Activated CD4-positive, CD25-positive, alpha-beta regulatory T cell (primary cell): ENCODE measurements at places on chromosomes 7 and 10.

DNA sequence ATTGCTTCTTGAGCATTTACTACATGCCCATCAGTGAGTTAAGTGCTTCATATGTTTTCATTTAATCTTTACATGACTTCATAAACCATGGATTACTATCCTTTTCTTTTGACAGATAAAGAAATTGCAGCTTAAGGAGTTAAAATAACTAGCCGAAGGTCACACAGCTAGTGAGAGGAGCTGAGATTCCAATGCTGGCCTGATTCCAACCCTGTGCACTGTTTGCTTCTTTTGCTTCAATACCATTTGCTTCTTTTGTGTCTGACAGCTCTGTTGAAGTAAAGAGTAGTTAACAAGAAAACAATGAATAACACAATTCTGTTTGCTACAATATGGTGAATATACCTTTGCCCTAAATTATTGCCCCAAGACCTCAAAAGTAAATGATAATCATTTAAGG, 132.4 kb downstream of the GRM3 start:
- DNase-seq, result no peak

DNA sequence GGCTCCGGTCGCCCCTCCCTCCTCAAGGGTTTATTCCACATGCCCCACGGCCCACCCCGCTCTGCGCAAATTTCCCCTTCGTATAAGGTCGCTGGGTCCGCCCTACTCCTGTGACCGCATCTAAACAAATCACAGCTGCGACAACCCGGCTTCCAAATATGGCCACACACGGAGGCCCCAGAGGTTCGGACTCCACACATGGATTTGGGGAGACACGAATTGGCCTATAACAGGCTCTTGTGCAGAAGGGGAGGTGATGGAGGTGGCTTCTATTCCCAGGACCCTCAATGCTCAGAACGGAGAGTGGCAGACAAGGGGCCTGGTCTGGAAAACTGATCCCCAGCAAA, 90.1 kb downstream of the FOXL3 start:
- no peak for DNase-seq

DNA sequence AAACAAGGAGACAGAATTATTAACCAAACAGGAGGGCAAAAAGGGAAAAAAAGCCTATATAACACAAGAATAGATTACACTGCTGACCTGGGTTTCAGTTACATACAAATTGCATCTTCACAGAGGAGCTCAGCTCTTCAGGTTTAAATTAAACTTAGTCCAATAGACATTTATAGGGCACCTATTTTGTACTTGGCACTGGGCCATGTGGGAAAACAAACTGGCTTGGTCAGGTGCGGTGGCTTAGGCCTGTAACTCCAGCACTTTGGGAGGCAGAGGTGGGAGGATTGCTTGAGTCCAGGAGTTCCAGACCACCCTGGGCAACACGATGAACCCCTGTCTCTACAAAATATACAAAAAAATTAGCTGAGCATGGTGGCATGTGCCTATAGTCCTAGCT, 62.3 kb upstream of the CCDC6 start:
- no peak for DNase-seq

DNA sequence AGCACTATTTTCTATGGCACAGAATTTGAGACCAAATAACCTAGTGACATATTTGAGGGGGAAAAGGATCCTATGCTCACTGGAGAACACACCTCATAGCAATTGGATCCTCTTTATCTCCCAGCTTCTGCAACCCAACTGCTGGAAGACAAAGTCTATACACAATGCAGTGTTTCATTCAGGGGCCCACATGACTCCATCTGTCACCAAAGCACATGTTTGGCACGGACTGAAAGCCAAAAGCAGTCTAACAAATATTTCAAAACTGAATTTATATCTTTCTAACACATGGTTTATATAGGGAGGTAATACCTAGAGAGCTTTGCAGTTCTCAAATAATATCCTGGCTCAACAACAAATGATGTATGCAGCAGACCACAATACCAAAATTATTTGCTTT, 39.2 kb downstream of the ADAM12 start:
- DNase-seq, result no peak

DNA sequence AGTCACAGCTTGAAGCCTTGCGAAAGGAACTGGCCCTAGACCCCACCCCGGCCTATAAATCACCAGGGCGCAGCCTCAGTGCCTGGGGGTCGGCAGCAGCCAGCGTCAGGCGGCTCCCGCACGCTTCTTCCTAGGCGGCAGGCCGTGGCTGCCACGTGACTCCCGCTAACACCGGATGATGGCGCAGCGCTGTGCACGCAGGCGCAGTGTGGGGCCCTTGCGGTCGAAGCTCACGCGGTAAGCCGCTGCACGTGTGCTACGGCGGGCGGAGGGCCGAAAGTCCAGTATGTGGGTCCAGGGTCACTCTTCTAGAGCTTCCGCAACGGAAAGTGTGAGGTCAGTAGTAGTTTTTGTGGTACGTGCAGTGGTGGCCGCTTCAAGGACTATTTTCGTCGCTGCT, at the start of gene STK31:
STK31 (plus strand) TSS at position 220 of the 400 bp plus-strand sequence; CDS start at position 287, 67 bp downstream.
- DNase-seq, result no peak

GRCh38 chr7:101803203-101804087, 14.0 kb upstream of the CUX1 start:
- no peak for DNase-seq

- DNase-seq, result peak; percentile 42
Measured at GRCh38 chr7:4883372-4884144, at the start of gene RADIL. TSS of gene RADIL (minus strand) at chr7:4883716. CDS start at chr7:4878139, 5,577 bp downstream.

DNA sequence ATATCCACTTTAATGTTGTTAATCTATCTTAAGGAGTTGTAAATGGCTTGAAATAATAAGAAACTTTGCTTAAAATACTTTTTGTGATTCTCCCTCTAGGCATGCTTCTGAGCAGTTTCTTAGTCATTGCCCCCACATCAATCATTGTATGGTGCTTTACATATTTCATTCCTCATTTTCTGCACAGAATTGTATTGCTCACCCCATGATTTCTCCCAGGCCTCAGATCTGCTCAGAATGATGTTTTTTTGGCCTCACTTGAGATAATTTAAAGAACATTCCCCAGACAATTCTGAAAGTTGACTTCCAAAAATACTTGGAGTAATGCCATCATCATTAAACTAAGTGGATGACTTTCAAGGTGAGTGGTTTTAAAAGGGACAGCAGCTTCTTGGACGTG, 82.1 kb upstream of the PRPS1L1 start:
- DNase-seq, result no peak

GRCh38 chr10:128570319-128570995, 444.2 kb upstream of the MKI67 start:
- no peak for DNase-seq

- DNase-seq, result no peak
Measured at GRCh38 chr10:131934769-131935168, 34.0 kb downstream of the PPP2R2D start.

DNA sequence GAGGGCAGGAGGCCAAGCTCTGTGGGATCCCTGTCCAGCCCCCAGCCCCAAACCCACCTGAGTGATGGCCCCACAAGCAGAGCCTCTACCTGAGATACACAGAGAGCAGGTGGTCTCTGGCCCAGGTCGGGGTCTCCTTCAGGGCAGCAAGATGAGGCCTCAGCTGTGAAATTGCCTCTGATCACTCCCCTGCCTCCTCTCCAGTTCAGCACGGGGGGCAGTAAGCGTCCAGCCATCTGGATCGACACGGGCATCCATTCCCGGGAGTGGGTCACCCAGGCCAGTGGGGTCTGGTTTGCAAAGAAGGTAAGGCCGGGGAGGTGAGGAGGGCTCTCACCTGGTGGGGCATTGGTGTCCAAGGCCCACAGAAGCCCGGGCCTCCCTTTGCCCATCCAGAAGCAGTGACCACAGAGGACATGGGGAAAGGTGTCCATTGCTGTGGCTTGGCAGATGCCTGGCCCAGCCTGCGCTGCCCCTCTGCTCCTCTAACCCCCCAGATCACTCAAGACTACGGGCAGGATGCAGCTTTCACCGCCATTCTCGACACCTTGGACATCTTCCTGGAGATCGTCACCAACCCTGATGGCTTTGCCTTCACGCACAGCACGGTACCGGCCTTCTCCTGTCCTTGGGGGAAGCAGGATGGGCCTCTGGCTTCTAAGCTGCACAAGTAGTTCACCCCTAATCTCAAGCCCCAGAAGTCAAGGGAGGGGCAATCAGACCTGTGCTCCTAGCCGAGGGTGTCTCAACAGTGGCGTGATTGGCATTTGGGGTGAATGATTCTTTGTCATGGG, 3.1 kb downstream of the CPA1 start:
- DNase-seq, result no peak

- DNase-seq, result no peak
Measured at GRCh38 chr7:151488096-151488495, 31.6 kb downstream of the RHEB start.

DNA sequence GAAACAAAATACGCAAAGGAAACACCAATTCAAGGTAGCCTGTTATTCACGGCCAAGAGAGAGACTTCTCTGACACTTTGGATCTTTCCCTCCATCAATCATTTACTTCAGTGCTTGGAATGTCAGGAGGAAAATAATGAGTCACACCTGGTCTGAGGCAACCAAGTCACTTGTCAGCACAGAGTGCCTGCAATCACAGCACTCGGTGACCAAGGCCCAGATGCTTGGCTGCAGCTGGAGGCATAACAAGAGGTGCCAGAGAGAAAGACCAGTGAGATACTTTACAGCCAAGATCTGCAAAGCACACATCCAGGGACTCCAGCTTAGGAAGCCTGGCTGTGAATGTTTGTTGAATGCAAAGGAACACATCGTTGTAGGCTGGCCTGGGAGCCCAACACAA, 33.9 kb downstream of the ASB13 start:
- no peak for DNase-seq

- DNase-seq, result no peak
Measured at GRCh38 chr10:29951441-29951931, 107.9 kb downstream of the JCAD start.

DNA sequence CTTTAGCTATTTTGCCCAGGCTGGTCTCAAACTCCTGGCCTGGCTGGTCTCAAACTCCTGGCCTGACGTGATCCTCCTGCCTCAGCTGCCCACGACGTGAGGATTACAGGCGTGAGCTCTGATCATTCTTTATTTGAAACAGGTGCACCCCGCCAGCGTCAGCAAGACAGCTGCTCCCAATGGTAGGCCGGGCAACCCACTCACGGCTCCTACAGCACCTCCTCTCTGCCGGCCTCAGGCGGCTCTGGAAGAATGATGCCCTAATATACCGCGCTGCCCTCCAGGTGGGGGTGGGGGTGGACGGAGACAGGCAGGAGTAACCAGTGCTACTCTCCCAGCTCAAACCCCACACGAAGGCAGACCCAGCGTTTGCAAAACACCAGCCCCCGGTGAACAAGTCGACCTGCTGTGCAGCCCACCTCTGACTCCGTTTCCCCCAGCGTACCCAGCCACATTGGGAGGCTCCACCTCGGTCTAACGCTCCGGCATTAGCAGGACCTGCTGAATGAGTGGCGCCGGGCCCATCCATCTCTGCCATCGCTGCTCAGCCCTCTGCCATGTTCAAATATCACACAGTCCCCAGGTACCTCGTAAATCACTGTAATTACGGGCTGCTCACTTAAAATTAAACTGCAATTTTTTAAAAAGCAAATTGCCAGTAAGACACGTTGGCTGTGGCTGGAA, 148.6 kb downstream of the ELFN1 start:
- DNase-seq, result no peak

GRCh38 chr7:50092579-50093491, at the start of gene ZPBP:
TSS of gene ZPBP (minus strand) at chr7:50093246. CDS start at chr7:50093194, 52 bp downstream.
- peak; percentile 8 for DNase-seq

DNA sequence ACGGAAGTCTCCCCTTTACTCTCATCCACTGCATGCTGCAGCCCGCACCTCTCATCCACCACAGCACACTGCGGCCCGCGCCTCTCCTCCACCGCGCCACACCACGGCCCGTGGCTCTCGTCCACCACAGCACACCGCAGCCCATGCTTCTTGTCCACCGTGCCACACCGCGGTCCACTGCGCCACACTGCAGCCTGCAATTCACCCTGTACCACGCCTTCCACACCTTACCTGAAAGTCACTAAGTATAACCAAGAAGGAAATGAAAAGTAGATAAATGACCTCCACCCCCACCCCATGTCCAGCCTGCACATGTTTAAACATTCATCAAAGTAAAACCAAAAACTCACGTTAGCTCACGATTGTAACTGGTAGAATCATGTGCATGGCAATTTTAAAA, 176.1 kb downstream of the DIP2C start:
- no peak for DNase-seq

DNA sequence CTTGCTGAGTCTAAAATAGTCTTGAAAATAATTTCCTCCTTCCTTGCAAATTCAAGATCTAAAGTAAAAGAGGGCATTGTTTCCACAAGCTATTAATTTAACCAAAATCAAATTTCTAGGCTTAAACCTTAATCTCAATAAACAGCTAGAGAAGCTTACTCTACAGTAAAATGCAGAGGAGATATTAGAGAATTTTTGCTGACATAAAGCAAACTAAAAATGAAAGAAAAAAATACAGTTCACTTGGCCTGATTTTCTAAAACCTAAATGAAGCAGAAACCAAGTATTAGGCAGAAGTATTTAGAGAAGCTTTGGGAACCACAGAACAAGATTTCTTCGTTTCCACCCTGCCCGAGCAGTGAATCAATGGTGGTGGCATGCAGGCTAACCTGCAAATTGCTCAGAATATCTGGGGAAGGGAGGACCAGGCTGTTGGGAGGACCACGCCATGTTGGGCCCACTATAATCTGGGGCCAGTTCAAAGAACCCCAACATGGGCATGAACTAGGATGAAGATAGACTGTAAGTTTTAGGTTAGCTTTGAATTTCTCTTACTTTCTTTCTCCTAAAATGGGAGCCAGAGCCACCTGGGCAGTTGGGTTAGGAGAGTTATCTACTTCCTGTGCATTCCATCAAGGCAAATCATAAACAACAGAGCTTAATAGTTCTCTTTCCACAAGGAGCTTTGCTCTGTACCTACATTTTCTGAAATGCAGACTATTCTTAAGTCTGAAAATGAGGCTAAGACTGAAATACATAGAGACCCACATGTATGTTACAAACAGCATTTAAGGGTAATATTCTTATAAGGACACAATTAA, 4.1 kb downstream of the LAMB1 start:
- DNase-seq, result no peak

GRCh38 chr7:104005197-104005596, 15.7 kb upstream of the RELN start:
- DNase-seq, result no peak

DNA sequence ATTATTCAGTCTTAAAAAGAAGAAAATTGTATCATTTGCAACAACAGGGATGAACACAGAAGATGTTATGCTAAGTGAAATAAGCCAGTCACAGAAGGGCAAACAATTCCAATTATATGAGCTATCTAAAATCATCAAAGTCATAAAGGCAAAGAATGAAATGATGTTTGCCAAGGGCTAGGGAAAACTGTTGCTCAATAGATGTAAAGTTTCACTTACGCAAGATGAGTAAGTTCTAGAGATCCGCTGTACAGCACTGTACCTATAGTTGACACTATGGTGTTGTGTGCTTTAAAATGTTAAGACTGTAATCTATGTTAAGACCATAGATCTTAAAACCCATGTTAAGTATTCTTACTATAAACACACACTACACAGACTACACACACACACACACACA, 904.6 kb upstream of the LRRN3 start:
- no peak for DNase-seq

GRCh38 chr7:15178065-15178464, 275.5 kb upstream of the DGKB start:
- DNase-seq, result no peak
